T-helper 17 cell (primary cell): ENCODE measurements at places on chromosomes 7 and 10.

DNA sequence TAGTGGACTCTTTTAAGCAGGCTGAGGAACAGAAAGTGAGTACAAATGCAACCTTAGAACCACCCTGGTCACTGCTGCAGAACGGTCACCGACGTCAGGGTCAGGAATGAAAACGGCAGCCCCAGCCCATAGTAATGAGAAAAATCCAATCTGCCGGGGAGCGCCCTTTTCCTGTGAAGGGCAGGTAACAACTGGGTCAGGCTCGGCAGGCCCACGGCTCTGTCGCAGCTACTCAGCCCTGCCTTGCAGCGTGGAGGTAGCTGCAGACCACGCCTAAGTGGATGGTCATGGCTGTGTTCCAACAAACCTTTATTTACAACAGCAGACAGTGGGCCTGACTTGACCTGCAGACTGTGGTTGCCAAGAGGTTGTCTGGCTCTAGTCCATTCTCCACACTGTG, 563.2 kb downstream of the DNAJB6 start:
- no peak for DNase-seq

GRCh38 chr10:17782921-17783665, 26.1 kb upstream of the MRC1 start:
- no peak for DNase-seq

GRCh38 chr7:151461942-151462230, 21.9 kb upstream of the CRYGN start:
- no peak for DNase-seq

- DNase-seq = no peak
These were observed 70.8 kb downstream of the FRMD4A start for GRCh38 chr10:14259696-14260566.

DNA sequence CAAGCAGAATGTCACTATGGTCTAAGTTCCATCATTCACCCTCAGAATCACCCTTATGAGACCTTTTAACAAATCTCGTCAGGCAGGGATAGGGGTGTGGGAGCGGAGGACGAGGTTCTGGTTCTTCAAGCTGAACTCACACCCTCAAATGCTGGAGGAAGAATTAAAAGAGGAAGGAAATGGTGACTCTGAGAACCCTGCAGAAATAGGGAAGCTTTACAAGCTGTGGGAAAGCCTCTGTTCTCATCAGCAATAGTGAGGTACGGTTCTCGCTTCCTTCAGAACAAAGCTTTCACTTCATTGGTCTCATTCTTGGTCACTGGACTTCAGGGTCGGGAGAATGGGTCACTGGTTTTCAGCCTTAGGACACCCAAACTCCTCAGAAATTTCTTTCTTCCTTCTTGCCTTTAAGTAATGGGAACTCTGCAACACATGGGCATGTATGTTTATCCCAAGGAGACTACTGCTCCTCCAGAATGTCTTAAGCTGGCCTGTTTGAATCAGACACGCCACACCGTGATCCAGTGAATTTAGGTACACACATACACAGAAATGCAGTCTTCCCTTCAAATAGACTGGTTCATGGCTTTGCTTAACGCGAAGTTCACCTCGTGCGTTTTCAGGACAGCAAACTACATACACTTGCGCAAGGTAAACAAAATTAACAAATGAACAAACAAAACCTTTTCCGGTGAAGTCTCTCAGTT, 226.0 kb downstream of the SFMBT2 start:
- no peak for DNase-seq

GRCh38 chr7:102287111-102287980, 678 bp downstream of the SH2B2 start:
- no peak for DNase-seq

- DNase-seq = no peak
These were observed 199.1 kb downstream of the FZD1 start for GRCh38 chr7:91463330-91463729.

DNA sequence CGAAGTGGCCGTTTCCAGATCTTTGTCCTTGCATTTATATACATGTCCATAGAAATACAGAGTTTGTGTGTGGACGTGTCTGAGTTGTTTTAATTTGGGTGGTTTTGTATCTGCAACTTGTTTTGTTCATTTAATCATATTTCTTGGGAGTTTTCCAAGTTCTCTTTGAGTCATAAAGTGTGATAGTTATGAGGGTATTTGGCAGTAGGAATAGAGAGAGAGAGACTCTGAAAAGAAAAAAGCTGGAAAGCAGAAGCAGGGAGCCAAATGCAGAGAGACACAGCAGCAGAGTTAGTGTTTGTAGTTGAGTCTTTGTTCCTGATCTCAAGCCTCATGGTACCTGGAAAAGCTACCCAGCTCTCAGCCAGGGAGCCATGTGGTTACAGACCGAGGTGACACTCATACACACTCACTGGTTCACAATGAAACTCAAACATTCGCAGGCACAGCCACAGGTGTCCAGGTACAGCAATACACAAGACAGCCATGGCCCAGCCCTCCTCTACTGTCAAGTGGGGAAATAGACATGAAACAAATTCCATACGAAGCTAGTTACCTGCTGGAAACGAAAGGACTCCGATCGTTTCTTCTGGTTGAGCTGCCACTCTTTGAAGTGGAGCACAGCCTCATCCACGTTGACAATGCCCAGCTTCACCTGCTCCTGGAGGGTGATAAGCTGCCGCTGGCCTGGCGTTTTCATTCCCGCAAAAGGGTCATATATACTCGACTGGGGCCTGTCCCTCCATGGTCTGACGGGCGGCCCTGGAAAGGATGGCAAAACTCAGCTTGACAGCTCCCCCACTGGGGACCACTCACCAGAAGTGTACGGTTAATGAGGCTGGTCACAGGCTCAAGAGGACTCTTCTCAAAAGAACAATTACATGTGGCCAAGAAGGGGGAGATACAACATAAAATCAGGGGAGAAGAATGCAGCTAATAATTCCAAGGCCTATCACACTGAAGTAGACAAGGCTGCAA, 33.3 kb upstream of the TM9SF3 start:
- no peak for DNase-seq
